ENCODE measurements at places on chromosomes 6 and 20. TPM values are rescaled to one million over a fixed set of nuclear protein-coding genes. Genes with fewer than 3 reads are reported as not detected.

- DNase-seq: no peak
These were observed 29.3 kb upstream of the ARMH2 start for GRCh38 chr6:24827970-24828369.

DNA sequence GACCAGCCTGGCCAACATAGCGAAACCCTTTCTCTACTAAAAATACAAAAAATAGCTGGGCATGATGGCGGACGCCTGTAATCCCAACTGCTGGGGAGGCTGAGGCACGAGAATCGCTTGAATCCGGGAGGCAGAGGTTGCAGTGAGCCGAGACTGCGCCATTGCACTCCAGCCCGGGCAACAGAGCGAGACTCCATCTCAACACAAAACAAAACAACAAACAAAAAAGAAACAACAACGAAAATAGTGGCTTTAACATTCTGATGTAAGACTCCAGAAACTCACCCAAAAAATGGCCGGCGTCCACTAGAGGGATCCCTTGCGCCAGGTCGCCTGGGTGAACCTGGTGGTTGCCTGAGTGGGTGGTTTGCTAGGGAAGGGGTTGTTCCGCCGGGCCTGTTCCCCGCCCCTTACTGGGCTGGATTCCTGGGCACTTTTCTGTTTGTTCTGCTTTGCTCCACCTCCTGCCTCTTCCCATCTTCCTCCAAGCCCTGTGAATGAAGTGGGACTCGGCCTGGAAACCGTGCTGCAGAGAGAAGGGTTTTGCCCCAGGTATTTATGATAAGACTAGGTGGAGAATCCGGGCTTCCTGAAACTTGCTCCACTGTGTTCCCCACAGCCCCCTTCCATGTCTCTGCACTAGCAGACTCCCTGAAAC lies 1.5 kb downstream of the PABPC1L start:
- peak; percentile 85 for DNase-seq

DNA sequence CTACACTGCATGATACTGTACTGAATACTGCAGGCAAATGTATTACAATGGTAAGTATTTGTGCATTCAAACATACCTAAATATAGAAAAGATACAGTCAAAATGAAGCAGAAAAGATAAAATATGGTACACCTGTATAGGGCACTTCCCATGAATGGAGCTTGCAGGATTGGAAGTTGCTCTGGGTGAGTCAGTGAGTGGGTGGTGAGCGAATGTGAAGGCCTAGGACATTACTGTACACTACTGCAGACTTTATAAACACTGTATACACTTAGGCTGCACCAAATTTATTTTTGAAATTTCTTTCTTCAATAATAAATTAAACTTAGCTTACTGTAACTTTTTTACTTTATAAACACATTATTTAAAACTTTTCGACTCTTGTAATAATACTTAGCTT lies 213.1 kb downstream of the ATXN1 start:
- DNase-seq: no peak

The NRSN1 gene
- not detected for total RNA-seq

DNA sequence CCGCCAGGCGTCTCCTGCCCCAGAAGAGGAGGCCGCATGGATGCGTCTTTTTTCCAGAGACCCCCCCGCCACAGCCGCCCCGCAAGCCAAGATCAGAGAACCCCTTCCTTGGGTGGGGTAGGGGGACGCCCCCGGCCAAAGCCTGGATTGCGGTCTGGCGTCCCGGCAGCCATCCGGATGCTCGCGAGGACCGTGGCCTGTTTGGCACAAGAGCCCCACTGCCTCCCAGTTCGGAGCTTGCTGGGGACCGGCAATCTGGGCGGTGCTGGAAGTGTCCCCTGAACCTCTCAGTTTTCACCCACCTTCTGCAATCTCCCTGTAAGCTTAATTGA lies 924 bp downstream of the FAM162B start:
- no peak for DNase-seq

The TCP11 gene
- total RNA-seq: not detected

DNA sequence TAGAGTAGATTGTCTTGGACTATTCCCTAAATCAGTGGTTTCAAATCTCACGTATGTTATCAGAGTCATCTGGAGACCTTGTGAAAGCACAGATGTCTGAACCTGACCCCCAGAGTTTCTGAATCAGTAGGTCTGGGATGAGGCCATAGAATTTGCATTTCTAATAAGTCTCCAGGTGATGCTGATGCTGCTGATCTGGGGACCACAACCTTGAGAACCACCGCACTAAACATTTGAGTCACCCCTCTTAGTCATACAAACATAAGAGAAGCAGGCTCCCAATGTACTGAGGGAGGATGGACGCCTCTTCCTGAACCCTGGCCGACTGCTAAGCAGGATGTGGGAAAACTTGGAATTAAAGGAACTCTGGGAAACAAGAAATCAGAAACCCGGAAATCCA lies 187.8 kb upstream of the PRDM1 start:
- DNase-seq: no peak

DNA sequence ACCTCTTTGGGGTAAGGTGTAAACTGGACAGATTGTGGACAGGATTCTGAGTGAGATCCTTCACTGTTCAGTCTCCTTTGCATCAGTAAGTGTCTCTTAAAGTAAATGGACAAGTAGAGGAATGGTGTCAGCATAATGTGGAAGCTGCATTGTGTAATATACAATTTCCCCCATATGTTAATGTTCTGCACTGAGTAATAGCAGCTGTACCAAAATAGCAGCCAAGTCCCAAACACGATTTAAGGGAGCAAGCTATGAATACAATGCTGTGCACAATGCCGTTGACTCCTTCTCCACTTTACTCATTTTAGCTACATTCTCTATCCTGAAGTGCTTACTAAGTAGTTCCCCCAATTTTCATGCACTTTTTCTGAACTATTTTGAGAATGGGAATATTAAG lies 21.1 kb upstream of the TRIM26 start:
- no peak for DNase-seq

GRCh38 chr20:21077809-21078345 lies 28.3 kb downstream of the LINC00237 start:
- DNase-seq: no peak

DNA sequence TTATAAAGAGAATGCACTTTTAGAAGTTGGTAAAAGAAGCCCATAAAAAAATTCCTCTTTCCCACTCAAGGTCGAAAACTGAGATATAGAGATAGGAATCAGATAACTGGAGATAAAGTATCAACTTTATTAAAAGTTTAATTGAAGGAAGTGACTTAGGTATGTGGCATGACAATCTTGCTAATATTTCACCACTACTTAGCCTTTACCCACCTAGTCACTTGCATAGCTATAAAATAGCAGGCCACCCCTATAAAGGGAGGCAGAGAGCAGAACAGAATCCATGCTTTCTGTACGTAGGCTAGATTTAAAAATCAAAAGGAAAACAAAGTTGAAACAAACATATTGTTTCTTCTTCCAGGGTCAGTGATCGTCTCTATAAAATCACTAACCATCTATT lies 13.2 kb upstream of the TBC1D32 start:
- DNase-seq: no peak

DNA sequence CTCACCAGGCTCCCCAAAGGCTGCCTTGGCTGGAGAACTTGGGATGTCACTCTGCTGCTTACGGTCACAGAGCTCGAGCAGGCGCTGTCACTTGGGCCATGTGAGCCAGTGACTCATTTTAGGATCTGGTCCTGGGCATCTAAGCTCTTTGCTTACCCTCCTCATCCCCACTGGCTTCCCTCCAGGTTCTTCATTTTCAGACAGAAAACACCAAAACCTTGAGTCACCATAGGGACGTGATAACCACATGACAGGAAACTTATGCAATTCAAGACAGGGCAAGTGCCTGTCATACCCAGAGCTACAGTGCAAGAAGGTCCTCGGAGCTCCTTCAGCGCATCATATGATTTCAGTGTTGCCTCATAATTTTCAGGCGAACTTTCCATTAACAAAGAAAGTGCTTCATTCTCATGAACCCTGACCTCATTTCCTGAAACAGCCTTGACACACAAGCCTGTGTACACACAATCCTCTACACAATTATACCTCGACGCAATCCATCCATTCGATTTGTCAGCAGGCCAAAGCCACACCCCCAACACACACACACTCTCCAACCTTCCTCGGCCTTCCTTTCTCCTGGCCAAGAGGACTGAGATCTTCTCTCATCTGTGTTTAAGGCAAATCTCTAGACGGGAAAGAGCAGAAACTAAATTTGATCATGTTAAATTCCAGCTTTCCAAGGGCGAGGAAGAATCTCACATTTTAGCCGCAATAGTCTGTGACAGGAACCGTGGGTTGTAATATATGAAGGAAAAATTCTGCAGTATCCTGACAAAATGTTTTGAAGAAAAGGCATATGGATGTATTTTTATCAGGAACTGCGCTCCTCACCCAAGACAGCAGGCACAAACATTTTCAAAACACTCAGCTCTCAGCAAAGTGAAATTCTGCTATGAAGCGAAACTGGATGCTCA lies 25.3 kb downstream of the TBC1D7 start:
- peak; percentile 91 for DNase-seq
